ENCODE measurements at places on chromosomes 12 and 14.
A peak's percentile ranks its signal among the peaks of the same experiment; 100 is the strongest.

DNA sequence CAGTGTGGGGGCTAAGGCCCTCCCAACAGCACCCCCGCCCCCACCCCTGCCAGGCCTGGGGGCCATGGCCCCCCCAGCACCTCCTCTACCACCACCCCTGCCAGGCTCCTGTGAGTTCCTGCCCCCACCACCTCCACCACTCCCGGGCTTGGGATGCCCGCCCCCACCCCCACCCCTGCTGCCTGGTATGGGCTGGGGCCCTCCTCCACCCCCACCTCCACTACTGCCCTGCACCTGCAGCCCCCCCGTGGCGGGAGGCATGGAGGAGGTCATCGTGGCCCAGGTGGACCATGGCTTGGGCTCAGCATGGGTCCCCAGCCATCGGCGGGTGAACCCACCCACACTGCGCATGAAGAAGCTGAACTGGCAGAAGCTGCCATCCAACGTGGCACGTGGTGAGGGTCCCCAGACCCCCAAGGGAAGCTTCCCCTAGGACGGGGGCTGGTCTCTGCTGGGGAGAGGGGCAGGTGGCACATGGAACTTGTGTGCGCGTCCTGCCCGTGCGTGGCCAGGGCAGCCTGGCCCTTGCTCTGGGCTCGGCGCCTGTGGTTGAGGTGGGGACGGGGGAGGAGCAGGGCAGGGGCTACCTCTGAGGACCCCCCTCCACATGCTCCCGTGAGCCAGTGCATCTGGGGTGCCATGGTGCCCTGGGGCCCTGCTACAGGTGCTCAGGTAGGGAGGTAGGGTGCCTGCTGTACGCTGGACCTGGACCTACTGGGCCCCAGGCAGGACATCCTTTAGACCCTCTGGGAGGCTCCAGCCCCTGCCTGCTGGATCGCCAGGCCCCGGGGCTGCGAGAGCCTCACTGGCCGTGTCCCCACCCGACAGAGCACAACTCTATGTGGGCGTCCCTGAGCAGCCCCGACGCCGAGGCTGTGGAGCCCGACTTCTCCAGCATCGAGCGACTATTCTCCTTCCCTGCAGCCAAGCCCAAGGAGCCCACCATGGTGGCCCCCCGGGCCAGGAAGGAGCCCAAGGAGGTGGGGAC lies 16.1 kb upstream of the ADSS1 start:
- no peak for DNase-seq

- DNase-seq = no peak
Observed at GRCh38 chr12:109880043-109880931, at the start of gene GLTP. Gene GLTP (minus strand): TSS chr12:109880541. CDS start chr12:109880374, 167 bp downstream.

GRCh38 chr14:99479906-99480869 lies at the start of gene SETD3:
Gene SETD3 (minus strand): TSS chr14:99480859. CDS start chr14:99465805, 15,054 bp downstream.
- no peak for DNase-seq

DNA sequence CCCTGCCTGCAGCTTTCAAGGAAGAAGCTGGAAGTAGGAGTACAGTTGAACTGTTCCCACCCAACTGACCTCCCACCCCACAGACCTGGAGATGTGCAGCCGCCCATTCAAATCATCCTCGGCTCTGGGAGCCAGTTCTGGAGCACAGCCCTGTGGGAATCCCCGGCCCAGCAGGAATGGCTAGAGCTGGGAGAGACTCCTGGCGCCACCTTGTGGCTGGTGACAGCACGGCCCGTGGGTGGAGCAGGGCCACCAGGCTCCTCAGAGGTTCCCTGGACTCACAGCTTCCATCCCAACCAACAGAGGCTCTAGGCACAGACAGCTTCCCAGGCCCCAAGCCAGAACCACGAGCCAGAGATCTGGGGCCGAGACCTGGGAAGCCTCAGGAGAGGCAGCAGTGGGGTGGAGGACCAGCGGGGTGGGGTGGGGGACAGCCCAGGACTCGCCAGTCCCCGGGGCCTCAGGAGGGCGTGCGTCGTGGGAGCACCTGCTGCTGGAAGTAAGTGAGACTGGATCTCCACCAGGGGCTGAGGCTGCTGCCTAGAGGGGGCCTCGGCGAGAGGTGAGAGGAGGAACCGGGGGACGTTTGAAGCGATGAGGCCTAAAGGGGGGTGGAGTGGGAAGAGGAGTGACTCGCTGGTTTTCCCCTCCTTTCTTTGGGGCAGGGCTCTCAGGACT lies 43.4 kb downstream of the RNF34 start:
- peak; percentile 35 for DNase-seq

DNA sequence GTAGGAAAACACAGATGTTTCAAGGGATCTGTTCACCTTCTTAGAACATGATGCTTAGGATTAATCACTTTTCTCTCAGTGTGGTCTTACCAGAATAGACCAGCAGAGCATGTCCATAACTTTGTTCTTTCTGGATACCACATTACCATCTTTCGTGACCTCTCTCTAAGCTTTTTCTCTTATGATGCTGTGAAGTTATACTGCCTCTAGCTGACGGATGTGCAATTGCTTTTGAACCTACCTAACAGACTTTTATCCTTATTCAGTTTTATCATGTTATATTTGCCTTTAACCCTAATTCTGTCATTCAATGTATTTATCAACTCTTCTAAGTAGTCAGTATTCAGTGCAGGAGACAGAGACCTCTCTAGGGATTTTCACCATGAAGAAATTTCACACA lies 246.7 kb downstream of the DACT1 start:
- no peak for DNase-seq

- no peak for DNase-seq
Observed at GRCh38 chr14:51261151-51261550, 21.1 kb downstream of the TMX1 start.

Measured in HFF-Myc (cell line).